ENCODE measurements at places on chromosomes 4 and X.

DNA sequence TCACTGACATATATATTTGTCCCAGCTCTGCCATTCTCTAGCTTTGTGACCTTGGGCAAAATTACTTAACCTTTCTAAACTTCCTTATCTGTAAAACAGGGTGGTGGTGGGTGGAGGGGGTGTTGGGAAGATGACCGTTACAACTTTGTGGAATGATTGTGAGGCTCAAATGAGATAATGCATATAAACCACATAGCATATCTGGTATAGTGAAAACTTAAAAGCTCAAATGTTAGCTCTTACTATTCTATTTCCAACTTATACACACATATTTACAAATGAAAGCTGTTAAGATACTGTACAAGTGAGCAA lies 52.9 kb upstream of the HPRT1 start:
- no peak for DNase-seq

- no peak for DNase-seq
Observed at GRCh38 chr4:28378109-28378830, 1517.6 kb downstream of the STIM2 start.

DNA sequence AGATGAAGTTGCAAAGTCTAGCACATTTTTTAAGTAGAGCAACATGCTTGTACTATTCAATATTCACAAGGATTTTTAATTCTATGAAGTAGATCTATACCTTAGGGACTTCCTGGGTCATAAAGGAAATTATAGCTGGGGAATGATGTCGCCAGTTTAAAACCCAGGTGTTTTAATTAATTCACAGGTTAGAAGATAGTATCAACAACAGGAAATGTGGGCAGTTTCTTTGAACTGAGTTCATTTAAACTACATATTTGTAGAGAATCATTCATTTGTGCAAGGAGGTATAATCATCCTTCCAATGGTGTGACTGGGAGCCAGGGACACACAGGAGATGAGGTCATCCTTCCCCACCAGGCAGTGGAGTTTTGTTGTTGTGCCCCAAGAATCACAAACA lies 181.3 kb upstream of the KLF3 start:
- no peak for DNase-seq

DNA sequence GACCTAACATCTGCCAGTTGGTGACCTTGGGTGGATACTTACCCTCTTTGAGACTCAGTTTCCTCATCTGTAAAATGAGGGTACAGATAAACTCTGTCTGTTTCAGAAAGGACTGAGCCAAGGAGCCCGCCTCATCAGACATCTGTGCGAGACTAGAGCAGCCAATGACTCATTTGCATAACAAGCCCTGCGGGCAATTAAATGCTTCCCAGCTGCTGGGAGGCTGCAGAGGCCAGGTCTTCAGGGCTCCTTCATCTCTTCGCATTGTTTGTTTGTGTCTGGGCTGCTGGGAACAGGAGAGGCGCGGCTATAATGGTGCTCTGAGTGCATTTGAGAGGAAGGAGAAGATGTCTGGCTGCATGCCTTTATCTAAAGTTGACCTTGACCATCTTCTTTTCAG lies 85.0 kb downstream of the ADRA2C start:
- no peak for DNase-seq

GRCh38 chrX:115260330-115260729 lies 26.4 kb upstream of the LRCH2 start:
- no peak for DNase-seq

GRCh38 chr4:8156617-8157016 lies 2.0 kb downstream of the ABLIM2 start:
- DNase-seq, result no peak

DNA sequence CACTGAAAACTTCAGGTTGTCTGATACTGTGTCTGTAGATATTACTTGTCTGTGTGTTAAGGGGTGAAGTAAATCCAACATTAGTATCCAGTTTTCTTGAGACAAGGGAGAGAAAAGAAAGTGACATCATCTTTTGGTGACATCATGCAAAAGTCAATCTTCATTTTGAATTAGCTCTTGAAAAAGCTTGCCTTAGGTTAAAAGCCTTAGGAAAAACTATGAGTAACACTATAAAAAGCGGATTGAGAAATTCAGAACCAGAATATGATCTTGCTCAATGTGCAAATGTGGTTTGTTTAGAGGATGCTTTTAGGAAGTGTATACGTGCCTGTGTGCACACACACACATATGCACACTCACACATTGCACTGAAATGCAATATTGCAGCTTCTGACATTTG lies 345.8 kb upstream of the CASK start:
- no peak for DNase-seq
